ENCODE measurements at places on chromosomes 7 and 10. TPM values are rescaled to one million over a fixed set of nuclear protein-coding genes. Genes with fewer than 3 reads are reported as not detected.

AS3MT gene
- 3.7 TPM for total RNA-seq

ZNF679 gene
- total RNA-seq = not detected

CARD11 gene
- 2.9 TPM for total RNA-seq

UBE2H gene
- total RNA-seq = 124 TPM

EPHB4 gene
- 31.8 TPM for total RNA-seq

SEMA4G gene
- 0.48 TPM for total RNA-seq

PKD1L1 gene
- total RNA-seq = 0.44 TPM

SLC37A3 gene
- 89.8 TPM for total RNA-seq

CPA2 gene
- not detected for total RNA-seq

RASSF4 gene
- total RNA-seq = 41.1 TPM

ATG9B gene
- total RNA-seq = not detected

HIPK2 gene
- total RNA-seq = 31.8 TPM

BHLHA15 gene
- total RNA-seq = 2.3 TPM

ZNF804B gene
- not detected for total RNA-seq

GRCh38 chr10:29304264-29304994 is 15.6 kb downstream of the LYZL1 start:
- H3K27ac ChIP-seq = peak overlapping the region; percentile 19
- no peak overlapping the region for H3K4me3 ChIP-seq
- H3K4me1 ChIP-seq = no peaks in the 10 kb centered on the region
- no peak for DNase-seq

- no peaks in the 10 kb centered on the region for H3K36me3 ChIP-seq
- H3K4me1 ChIP-seq = no peaks in the 10 kb centered on the region
- H3K4me3 ChIP-seq = no peak overlapping the region
- DNase-seq = no peak
These were observed 390.8 kb downstream of the POM121L12 start for GRCh38 chr7:53426145-53426750.

DNA sequence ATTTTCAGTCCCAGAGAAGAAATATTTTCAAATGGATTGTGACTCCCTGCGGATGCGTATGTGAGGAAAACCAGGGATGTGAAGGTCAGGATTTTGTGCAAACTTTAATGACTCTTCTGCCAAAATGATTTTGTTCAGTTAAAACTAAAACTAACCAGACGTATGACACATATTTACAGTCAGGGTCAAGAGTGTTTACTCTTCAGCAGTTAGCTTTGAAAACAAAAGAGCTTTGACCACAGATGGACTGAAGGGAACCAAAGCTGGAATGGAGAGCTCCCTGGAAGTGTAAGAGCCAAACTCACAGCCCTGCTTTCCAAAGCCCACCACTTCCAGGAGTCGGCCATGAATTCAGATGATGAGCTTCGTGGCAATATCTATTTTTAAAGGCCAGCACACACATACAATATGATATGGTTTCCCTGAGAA is 15.5 kb downstream of the SVIL start:
- no peak overlapping the region for H3K4me3 ChIP-seq
- no peaks in the 10 kb centered on the region for H3K27me3 ChIP-seq
- peak overlapping the region; percentile 80 for H3K27ac ChIP-seq

DNA sequence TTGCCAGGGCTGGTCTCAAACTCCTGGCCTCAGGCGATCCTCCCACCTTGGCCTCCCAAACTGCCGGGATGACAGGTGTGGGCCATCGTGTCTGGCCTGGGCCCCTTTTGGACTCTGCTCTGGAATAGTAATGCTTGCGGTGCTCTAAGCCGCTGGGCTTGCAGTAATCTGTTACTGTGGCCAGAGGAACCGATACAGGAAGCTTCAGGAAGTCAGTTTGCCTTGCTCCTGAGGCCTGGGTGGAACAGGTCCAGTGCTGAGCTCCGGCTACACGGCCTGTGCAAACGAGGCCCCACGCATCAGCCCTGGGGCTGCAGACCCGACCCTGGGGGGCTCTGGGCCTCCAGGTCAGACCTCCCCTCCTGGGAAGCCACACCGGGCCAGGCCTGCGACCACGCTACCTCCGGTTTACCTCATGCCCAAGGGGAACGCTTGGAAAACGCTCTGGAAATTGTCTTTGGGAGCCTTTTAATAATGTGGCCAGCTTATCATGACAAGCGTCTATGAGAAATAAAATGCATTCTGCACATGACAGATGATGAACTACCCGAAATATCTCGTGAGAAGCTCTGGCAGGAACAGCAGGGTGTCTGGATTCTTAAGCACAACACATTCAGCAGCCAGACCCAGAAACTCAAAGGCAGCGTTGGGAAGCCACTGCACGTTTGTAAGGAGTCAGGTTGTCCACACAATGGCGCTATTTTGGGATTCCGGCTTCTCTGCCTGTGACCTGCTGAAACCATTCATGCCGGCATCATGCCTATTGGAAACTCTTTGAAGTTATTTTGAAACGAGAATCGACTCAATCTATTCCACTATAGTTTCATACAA is 10.1 kb upstream of the ADAP1 start:
- H3K27ac ChIP-seq = no peak overlapping the region
- H3K4me3 ChIP-seq = no peak overlapping the region
- peaks cover 10% of the 10 kb centered on the region for H3K4me1 ChIP-seq
- no peak for DNase-seq

DNA sequence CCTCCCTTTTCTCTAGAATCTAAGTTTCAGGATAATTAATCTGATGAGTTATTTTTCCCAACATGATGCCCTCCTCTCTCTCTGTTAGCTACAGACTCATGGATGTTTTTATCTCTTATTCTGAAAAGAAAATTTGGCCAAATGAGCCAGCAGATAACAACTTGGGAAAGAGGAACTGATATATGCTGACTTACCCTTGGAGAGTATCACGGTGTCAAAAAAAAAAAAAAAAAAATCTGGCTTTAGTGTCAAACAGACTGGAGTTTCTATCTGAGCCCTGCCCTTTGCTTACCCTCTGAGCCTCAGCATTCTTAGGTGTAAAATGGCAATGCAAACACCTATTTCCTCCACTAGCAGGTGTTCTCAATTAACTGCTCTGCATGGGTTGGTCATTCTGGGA is 190.4 kb downstream of the AHR start:
- no peak overlapping the region for H3K4me3 ChIP-seq
- no peaks in the 10 kb centered on the region for H3K36me3 ChIP-seq
- no peaks in the 10 kb centered on the region for H3K27me3 ChIP-seq
- no peak for DNase-seq

GRCh38 chr7:96347471-96347870 is 25.6 kb upstream of the SLC25A13 start:
- no peaks in the 10 kb centered on the region for H3K4me1 ChIP-seq
- DNase-seq = no peak
- no peak overlapping the region for H3K4me3 ChIP-seq
- no peaks in the 10 kb centered on the region for H3K36me3 ChIP-seq
- H3K27me3 ChIP-seq = no peaks in the 10 kb centered on the region

DNA sequence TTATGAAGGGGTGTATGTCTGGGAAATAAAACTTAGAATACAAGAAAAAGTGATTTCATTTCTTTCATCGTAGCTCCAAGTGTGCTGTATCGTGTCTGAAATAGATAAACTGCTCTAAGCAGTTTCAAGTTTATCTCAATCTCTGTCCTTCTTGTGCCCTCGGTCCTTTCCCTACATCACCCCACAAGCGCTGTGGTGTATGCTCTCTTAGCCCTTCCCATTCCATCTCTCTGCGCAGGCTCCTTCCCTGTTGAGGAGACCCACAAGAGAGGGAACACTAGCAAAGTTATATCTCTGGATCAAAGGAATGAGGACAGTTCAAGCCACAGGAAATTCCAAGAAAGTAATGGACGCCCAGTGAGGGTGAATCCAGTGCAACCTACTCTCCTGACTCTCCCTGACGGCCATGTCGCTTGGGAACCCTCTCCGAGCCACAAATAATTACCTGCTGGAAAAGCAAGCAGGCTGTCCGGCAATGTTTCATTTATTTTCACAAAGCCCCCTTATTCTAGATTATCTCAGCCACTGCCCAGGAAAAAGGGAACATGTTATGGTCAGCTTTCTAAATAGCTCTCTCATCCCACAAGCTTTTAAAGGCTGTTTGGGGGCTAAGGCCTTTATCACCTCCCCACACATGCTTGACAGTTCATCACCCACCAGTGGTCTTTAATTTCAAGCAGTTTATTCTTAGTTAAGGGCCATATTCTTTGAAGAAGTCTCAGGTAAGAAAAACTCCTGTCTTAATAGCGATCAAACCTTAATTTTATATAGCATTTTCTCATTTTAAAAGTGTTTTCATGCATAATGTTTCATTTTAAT is 34.8 kb downstream of the LRRC4 start:
- no peak for DNase-seq
- H3K4me1 ChIP-seq = no peaks in the 10 kb centered on the region
- no peak overlapping the region for H3K27ac ChIP-seq

GRCh38 chr7:121219026-121219425 is 109.8 kb upstream of the WNT16 start:
- H3K36me3 ChIP-seq = no peaks in the 10 kb centered on the region
- no peaks in the 10 kb centered on the region for H3K4me1 ChIP-seq
- H3K27ac ChIP-seq = no peak overlapping the region
- H3K4me3 ChIP-seq = no peak overlapping the region

- no peaks in the 10 kb centered on the region for H3K4me1 ChIP-seq
- H3K27ac ChIP-seq = no peak overlapping the region
These were observed 172.3 kb downstream of the ARL4A start for GRCh38 chr7:12859761-12860160.

DNA sequence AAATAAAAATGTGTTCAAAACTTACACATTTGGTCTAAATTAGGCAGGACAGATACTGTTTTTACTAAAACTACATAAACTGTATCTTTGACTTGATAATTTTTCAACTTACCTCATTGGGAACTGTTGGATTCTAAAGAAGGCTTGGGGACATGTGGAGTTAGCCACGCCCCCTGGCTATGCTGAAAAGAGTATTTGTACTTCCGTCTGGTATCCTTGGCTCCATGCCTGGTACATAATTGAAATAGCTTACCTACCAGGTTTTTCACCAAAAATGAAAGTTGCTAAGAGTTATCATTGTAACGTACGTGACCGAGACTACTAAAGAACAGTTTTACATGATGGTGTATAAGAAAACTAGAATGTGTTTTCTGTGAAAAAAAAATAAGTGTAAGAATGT is 604.8 kb upstream of the IGFBP3 start:
- no peaks in the 10 kb centered on the region for H3K36me3 ChIP-seq
- no peak for DNase-seq
- no peak overlapping the region for H3K27ac ChIP-seq
- no peaks in the 10 kb centered on the region for H3K4me1 ChIP-seq
- no peak overlapping the region for H3K4me3 ChIP-seq

- H3K27me3 ChIP-seq = no peaks in the 10 kb centered on the region
- no peak for DNase-seq
- no peaks in the 10 kb centered on the region for H3K36me3 ChIP-seq
- H3K27ac ChIP-seq = no peak overlapping the region
- H3K4me1 ChIP-seq = no peaks in the 10 kb centered on the region
These were observed 440.5 kb downstream of the SEMA3D start for GRCh38 chr7:84746353-84746752.

- H3K4me1 ChIP-seq = peaks cover 5% of the 10 kb centered on the region
- no peak for DNase-seq
- peaks cover 24% of the 10 kb centered on the region for H3K36me3 ChIP-seq
These were observed 8.8 kb downstream of the TMEM120A start for GRCh38 chr7:75985518-75986146.

DNA sequence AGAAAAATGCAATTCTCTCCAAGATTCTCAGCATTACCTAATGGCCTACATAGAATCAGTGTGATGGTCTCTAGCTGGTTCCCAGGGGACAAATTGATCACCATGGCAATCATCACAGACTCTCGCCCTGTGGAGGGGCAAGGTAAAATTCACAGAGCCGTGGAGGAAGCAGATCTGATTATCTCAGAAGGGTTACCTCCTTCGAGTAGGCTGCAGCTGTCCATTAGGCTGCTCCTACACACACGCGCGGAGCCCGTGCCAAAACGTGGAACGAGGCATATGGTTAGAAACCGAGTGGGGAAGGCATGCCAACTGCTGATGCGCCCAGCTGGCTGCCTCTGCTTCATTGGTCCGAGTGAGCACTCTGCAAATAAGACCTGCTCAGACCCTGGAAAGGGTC is 52.8 kb upstream of the PTER start:
- no peak overlapping the region for H3K27ac ChIP-seq
- no peaks in the 10 kb centered on the region for H3K4me1 ChIP-seq

- DNase-seq = no peak
- no peaks in the 10 kb centered on the region for H3K4me1 ChIP-seq
- no peaks in the 10 kb centered on the region for H3K27me3 ChIP-seq
- no peaks in the 10 kb centered on the region for H3K36me3 ChIP-seq
These were observed 101.0 kb downstream of the C10orf105 start for GRCh38 chr10:71618598-71618997.

DNA sequence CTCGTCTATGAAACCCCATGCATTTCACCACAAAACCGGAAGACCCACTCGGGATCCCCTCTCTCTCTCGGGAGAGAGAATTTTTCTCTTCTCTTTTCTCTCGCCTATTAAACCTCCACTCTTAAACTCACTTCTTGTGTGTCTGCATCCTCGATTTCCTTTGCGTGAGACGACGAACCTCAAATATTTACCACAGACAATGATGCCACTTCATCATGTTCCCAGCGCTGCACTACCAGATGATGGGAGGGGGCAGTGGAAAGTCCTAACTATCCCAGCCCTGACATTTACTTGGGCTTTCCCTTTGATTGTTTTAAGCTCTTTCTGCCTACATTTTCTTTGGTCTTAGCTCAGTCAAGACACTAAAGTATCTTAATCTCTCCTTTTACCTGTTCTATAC is 906.7 kb downstream of the GRID1 start:
- no peak for DNase-seq
- H3K27ac ChIP-seq = no peak overlapping the region
- H3K27me3 ChIP-seq = no peaks in the 10 kb centered on the region
- H3K36me3 ChIP-seq = no peaks in the 10 kb centered on the region

Measured in breast epithelium (tissue), 4 donors.